ENCODE measurements at places on chromosomes 3 and 15.

DNA sequence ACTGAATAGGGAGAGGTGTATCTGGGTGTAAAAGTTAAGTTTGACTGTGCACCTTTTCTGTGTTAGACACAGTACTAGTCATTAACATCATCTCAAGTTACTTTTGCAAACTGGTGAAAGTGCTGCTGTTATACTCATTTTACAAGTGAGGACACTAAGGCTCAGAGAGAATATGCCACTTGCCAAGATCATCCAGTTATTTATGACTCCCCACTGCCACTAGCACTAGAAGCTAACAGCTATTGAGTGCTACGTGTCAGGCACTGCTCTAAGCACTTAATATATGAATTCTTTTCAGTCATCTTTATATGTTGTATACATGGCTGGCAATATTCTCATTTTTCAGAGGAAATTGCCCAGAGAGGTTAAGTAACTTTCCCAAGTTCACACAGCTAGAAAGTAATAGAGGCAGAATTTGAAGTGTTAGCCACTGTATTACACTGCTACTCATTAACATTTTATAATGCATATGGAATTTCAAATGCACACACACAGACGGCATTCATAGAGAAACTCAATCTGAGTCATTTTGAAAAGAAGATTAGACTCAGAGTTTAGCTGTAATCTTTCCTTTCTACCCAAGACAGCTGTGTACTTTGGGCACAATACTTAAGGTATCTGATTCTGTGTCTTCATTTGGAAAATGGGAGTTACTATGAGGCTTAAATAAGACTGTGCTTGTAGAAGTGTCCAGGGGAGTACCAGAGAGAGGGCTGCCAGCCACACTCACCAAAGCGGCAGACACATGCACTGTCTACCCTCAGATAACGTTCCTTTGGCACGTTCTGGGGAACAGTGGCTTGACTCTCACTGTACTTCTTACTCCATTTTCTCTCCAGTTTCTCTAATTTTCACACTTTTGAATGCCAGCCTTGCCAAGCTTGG, 1.3 kb upstream of the MASP1 start:
- DNase-seq: no peak

GRCh38 chr15:40238532-40239403, at the start of gene PAK6:
PAK6 (plus strand) TSS chr15:40239063; CDS start chr15:40264786, 25,723 bp downstream.
- DNase-seq: no peak

GRCh38 chr3:190886945-190887344, 24.5 kb upstream of the GMNC start:
- no peak for DNase-seq

DNA sequence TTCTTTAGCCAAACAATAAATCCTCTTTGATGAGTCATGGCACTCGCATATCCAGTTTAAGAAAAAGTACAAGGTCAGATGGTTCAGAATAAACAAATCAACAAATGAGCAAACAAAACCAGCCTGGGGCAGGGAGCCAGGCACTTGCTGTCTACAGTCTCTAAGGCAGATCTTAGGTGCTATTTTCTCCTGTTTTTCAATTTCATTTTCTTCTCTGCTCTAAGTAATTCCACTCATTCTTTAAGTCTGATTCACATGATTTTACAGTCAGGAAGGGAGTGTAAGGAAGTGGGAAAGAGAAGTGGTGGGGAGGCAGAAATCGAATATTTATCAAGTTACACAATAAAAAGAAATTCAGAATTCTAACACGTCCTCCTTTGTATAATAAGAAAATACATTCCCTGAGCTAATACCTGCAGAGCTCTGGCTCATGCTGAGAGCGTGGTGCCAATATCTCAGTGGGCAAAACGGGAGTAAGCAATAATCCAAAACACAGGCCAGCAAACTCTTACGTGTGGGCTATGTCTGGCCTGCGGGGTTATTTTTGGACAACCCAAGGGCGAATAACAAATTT, 298.6 kb downstream of the ADAMTS17 start:
- DNase-seq: no peak

- DNase-seq: no peak
Measured at GRCh38 chr3:114739627-114740026, 407.5 kb downstream of the ZBTB20 start.

- no peak for DNase-seq
Measured at GRCh38 chr15:88185584-88185983, 71.0 kb downstream of the NTRK3 start.

DNA sequence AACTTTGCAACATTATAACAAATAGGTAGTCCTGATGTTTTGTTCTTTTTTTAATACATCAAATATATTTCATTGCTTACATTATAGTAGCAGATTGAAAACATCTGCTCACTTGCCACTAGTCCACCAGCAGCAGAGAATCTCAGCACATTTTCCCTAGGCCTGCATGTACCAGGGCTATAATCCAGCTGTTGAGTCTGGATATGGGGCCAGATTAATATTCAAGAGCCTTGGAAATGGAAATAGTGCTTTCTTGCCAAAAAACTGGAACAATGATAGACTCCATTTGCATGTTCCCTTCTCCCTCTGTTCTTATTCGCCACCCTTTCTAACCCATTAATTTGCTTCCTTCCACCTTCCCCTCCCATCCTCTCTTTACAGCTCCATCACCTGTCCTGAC, 288.0 kb downstream of the EPHA3 start:
- no peak for DNase-seq

- DNase-seq: peak; percentile 27
Measured at GRCh38 chr15:28885630-28886430, at the start of gene APBA2. APBA2 (plus strand) TSS chr15:28885974; CDS start chr15:29053885, 167,911 bp downstream.

DNA sequence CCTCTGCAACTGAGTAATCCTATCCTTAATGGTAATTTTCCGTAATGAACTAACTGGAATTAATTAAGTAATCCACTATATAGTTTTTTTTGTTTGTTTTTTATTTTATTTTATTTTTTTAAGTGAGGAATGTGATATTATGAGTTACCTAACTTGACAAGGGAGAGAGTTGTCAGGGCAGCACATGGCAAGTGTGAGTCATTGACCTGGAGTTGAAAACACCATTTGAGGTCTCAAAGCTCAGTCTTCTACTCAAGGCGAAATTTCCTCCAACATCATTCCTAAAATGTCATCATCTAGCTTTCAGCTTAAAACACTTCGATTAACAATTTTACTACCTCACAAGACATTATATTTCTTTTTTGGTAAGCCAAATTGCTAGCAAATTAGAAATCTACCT, 87.8 kb downstream of the NECTIN3 start:
- DNase-seq: no peak

DNA sequence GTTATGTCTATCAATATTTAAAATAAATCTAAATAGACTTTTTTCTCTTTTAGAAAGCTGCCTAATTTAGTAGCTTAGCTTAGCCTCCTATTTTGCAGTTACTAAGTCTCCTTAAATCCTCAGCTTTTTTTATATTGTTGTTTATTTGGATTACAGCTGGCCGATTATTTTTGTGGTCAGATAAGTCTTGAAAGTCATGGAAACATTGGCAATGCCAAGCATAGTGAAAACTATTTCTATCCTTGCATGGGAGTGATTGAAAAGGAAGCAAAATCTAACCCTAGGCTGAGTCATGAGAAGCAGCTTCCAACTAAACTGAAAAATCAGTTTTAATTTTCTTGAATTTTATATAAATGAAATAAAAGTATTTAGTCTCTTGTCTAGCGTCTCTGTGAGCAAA, 1063.0 kb upstream of the GBE1 start:
- DNase-seq: no peak

DNA sequence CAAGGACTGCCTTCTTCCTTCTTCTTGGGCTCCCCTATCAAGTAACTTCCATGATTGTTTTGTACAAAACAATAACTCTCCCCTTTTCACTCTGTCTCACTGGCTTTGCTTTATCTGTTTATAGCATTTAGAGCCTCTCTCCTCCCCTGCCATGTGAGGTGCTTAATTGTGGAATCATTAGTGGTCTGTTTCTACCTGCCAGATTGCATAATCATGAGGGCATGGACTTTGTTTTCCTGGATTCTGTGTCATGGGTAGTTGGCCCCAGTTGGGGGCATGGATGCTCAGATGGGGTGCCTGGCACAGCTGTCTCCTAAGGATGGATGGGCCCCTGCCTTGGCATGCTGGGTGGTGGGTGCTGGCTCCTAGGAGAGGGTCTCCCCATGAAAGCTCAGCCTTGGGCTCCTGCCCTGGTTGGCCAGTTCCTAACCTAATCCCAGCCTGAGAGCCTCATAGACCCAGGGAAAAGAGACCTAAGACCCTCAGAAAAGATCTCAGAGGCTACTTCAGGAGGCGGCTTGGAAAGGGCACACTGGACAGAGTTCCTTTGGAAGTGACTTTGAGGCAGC, 8.0 kb upstream of the CTXND1 start:
- no peak for DNase-seq

- peak; percentile 58 for DNase-seq
Measured at GRCh38 chr3:120561251-120562045, 34.7 kb upstream of the NDUFB4 start.

Measured in T-helper 1 cell (primary cell).